ENCODE measurements at places on chromosomes 1 and 21.

GRCh38 chr1:214816603-214817002 lies 213.6 kb downstream of the CENPF start:
- DNase-seq, result no peak

GRCh38 chr1:23875382-23875781 lies 7.3 kb upstream of the FUCA1 start:
- DNase-seq, result no peak

GRCh38 chr1:176692431-176692830 lies 229.5 kb downstream of the PAPPA2 start:
- DNase-seq, result peak; percentile 87

DNA sequence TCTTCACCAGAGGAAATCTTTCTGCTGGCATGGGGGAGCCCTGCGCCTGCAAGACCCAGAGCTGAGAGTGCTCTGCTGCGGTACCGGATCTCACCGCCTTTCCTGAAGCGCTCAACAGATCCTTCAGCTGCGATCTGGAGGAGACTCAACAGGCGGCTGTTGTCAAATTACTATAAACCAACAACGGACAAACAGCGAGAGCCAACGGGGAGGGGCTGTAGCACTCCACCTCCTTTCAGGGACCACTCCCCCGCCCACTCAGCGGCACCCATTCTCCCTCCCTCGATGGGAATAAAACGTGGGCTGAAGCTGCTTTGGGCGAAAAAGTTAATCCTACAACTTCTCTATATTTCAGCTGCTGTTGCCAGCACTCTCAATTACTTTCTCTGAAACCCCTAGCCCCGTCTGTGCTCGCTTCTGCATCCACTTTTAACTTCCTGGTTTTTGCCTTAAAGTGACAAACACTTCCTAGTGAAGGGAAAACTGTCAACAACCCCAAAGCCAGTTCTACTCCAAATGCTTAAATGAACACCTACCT lies at the start of gene FMO5:
Gene FMO5, minus strand, starts transcription at position 147 of the 538 bp plus-strand sequence. CDS start 310 bp downstream, outside the sequence.
- peak; percentile 38 for DNase-seq

GRCh38 chr1:244324176-244324883 lies 127.4 kb downstream of the ADSS2 start:
- no peak for DNase-seq

GRCh38 chr1:57195436-57195941 lies 228.4 kb downstream of the DAB1 start:
- no peak for DNase-seq

DNA sequence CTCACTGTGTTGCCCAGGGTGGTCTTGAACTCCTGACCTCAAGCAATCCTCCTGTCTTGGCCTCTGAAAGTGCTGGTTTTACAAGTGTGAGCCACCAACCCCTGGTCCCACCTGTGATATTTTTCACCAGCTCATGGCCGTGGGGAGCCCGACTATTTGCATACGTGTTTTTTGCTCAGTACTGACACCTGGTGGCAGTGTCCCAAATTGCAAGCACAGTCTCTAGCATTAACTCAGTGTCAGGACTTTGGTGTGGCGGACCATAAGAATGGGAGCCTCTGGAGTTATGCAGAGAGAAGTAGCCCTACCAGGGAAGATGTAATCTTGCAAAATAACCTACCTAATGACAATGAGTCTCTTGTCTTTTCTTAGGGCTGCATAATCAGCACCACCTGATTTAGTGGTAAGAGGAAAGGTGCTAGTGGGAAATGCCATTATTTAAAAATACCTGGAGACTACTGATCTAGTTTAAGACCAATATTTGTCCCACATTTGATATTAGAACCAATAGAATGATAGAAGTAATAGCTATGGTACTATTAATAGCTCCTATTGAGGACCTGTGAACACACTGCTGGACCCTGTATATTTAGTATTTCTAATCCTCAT lies 305.4 kb downstream of the DISC1 start:
- DNase-seq, result no peak

- DNase-seq, result peak; percentile 63
Observed at GRCh38 chr1:206663832-206664652, 20.7 kb upstream of the MAPKAPK2 start.

DNA sequence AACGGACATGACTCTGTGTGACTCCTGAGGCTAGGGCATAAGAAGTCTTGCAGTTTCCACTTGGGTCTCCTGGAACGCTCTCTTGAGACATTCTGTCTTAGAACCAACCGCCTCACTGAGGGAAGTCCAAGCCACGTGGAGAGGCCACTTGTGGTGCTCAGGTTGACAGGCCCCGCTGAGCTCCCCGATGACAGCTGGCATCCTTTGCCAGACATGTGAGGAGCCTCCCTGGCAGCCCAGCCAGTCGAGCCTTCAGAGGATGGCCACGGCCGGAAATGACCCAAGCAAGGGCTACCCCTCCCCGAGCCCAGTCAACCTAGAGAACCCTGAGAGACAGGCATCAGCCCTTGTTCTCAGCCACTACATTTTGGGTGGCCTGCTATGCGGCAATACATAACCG lies 20.7 kb downstream of the PLEKHA6 start:
- no peak for DNase-seq

GRCh38 chr21:28237661-28238060 lies 755.0 kb downstream of the LTN1 start:
- DNase-seq, result no peak

GRCh38 chr1:236051242-236051791 lies 13.6 kb downstream of the NID1 start:
- no peak for DNase-seq

DNA sequence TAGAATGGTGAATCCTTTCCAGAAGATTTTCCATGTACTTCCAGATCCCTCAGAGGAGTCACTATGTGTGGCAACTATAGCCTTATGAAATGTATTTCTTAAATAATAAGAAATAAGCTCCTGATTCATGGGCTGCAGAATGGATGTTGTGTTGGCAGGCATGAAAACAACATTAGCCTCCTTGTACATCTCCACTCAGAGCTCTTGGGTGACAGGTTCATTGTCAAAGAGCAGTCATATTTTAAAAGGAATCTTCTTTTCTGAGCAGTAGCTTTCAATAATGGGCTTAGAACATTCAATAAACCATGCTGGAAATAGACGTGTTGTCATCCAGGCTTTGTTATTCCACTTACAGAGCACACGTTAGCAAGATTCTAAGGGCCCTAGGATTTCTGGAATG lies 96.6 kb downstream of the CDC7 start:
- no peak for DNase-seq

- DNase-seq, result no peak
Observed at GRCh38 chr1:202850593-202851362, 38.2 kb downstream of the RABIF start.

- DNase-seq, result no peak
Observed at GRCh38 chr1:112699425-112700144, 7.3 kb downstream of the RHOC start.

DNA sequence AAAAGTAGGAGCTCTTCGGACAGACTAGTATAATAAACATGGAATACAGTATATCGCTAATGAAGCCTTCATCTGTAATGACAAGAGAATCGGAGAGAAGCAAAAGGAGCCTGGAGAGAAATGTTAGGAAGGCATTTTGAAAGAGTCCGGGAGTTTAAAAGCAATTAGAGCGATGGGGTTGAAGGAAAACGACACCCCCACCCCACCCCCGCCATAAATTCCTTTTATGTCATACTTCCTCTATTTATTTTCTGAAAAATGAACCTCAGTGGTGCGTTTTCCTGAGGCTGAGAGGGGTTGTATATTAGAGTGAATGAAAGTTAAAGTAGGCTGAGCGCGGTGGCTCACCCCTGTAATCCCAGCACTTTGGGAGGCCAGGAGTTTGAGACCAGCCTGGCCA lies 635 bp upstream of the APH1A start:
- DNase-seq, result no peak

GRCh38 chr1:218817691-218818465 lies 355.8 kb upstream of the LYPLAL1 start:
- DNase-seq, result no peak

GRCh38 chr1:204792354-204792692 lies 78.3 kb upstream of the NFASC start:
- DNase-seq, result no peak

DNA sequence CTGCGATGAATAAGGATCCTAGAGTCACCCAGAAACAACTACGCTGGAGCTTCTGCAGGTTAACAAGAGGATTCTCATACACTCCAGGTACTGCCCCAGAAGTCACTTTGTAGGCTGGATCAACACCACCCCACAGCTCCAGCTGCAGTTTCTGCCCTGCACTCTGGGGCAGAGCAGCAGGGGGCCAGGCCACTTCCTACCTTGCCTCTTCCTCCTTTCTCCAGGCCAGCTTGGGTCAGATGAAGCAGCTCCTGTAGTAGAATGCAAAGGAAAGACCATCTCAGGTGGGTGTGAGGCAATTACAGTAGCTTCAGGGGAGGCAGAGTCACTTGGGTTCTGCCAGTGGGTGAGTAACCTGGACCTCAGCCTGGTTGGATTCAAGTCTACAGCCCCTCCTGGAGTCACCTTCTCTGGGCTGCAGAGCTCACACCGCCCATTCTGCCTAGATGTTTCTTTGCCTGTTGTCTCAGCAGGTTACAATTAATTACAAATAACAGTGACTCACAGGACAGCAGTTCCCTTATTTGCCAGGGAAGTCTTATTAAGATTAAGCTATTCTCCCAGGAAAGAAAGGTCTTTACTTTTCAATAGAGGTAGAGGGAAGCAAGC lies 24.4 kb upstream of the BCAR3 start:
- DNase-seq, result no peak

- DNase-seq, result no peak
Observed at GRCh38 chr21:32468681-32469111, 56.2 kb downstream of the EVA1C start.

DNA sequence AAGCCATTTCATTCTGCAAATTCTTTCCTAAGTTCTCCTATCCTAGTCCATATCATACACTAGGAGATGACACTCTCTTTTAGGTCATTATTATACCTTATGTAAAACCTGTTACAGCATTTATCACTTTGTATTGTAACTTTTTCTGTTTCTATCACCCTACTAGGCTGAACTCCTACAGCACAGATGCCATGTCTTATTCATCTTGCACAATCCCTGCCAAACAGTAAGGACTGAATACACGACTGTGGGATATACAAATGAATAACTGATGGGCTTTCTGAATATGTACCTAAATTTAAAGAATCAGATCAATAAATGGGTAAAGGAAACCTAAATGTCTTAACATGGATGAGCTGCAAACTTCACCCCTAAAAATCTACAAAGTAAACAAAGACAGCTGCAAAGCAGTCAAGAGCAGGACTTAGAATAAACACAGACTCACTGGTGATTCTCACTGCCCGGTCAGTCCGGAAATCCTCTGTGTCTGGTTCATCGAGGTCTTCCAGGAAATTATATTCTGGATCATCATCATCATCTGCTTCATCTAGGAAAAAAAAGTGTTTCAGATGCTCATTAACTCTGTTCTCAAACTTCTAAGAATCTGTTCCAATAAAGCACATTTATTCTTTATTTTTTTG lies 62.3 kb downstream of the GON4L start:
- no peak for DNase-seq

DNA sequence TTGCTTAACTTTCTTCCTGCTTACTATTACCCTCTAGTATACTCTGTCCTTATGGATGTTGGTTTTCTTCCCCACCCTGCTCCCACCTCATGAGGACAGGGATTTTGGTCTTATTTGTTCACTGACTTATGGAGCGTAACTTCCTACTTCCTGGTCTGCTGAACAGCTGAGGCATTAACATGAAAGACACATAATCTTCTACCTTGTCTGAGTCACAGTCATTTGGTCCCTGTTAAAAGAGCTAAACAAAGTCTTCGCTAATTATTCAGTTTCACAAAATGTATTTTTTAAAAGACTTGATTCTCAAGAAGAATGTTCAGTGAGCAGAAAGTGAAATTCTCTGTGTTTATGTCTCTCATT lies 18.5 kb downstream of the RNASEL start:
- DNase-seq, result no peak

DNA sequence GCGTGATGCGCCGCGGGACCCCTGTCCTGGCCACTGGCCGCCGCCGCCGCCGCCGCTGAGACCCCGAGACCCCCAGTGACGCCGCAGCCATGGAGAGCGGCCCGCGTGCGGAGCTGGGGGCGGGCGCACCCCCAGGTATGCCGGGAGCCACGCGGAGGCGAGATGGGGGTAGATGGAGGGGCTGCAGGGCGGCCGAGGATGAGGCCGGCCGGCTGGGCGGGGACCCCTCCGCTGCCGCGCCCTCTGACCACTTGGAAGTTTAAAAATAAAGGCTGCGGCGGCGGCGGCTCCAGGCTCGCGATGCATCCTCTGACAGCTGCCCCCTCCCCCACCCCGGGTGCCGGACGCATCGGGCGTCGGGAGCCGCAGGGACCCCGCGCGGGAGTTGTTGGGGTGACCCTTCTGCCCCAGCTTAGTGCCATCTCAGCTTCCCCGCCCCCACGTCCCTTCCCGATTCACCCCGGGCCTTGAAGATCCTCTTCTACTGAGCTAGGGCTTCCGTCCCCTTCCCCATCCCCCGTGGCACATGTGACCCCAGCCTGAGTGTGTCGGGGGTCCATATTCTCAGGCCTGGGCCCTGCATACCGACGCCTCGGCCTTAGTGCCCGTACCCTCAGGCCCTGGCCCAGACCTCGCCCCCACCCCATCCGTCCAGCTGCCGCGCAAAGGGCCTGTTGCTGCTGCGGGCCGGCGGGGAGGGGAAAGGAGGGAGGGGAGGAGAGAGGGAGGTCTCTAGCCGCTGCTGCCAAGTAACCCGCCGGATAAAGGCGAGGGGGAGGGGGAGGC lies 562 bp downstream of the MAP7D1 start:
- DNase-seq, result no peak

DNA sequence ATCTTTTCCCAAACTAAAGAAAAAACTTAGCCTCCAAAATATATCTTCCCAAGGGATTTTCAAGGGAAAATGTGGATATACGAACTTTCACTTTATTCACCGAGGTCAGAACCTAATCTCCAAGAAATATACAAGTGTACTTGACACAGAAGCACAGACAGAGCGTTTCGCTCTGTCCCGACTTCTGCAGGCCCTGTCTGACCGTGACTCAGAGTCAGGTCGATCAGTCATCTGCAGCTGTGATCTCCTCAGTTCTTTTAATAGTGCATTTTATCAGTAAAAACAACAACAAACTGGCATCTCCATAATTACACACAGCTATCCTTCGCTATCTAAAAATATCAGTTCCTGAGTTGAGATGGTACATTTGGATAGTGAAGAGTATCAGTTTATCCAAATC lies 226.6 kb downstream of the TM2D1 start:
- DNase-seq, result no peak

DNA sequence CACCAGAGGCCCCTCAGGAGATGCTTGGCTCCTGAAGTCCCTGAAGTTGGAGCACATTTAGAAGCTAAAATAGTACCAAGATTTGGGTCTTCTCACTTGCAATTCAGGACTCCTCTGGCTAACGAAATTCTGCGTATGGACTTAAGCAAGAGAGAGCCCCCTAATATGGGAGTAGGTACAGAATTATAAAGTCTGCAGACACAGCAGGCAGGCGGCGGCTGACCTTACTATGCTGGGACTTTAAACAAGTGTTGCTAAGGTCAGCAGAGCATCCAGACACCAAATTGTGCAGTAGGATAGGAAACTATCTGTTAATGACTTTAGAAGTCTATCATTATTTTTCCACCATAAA lies 104.5 kb upstream of the PDE4B start:
- DNase-seq, result no peak

GRCh38 chr1:218694636-218695035 lies 349.5 kb downstream of the TGFB2 start:
- no peak for DNase-seq

- DNase-seq, result no peak
Observed at GRCh38 chr1:114076308-114076707, 77.4 kb downstream of the SYT6 start.

GRCh38 chr1:79845936-79846335 lies 839.4 kb upstream of the ADGRL4 start:
- no peak for DNase-seq
